ENCODE measurements at places on chromosomes 16 and 17.

GRCh38 chr16:9039210-9039609 is 52.2 kb upstream of the HAPSTR1 start:
- DNase-seq: peak; percentile 28

DNA sequence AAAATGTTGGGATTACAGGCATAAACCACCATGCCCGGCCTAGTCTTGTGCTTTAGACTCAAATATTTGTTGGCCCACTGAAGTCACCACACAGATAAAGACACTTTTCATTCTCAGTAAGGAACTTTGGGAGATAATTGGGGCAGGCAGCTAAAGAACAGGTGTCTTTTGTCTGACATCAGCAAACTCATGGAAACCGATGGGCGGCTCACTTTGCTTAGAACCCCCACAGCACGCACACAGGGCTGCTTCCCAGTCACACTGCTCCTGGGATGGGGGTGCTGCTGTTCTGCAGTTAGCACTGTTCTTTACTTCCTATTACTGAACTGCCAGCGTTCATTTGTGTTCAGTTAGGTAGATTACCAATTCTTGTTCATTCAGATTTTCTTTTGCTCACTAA is 18.0 kb upstream of the BRCA1 start:
- DNase-seq: no peak

- DNase-seq: peak; percentile 55
Measured at GRCh38 chr16:50037662-50038220, 12.7 kb downstream of the CNEP1R1 start.

DNA sequence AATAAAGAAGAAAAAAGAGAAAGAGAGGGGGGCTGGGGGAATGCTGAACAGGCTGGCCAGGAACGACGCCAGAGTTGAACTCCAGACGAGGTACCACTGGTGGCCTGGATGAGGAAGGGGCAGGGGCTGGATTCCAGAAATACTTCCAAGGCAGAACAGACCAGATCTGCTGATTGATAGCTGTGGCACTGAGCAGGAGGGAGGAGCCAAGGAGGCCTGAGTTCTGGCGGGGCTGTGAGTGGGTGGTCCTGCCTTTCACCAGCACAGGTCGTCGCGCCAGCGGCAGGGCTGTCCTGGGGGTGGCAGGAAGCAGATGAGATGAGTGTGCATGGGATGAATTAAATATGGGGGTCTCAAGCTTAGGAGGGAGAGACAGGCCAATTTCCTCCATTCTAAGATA is 5.5 kb downstream of the CCDC42 start:
- no peak for DNase-seq

GRCh38 chr16:1193143-1193824 is 31.8 kb downstream of the TPSG1 start:
- DNase-seq: peak; percentile 57

GRCh38 chr17:67245073-67245693 is at the start of gene HELZ:
Gene HELZ (minus strand): TSS chr17:67245196. CDS start chr17:67218804, 26,392 bp downstream.
- peak; percentile 87 for DNase-seq

DNA sequence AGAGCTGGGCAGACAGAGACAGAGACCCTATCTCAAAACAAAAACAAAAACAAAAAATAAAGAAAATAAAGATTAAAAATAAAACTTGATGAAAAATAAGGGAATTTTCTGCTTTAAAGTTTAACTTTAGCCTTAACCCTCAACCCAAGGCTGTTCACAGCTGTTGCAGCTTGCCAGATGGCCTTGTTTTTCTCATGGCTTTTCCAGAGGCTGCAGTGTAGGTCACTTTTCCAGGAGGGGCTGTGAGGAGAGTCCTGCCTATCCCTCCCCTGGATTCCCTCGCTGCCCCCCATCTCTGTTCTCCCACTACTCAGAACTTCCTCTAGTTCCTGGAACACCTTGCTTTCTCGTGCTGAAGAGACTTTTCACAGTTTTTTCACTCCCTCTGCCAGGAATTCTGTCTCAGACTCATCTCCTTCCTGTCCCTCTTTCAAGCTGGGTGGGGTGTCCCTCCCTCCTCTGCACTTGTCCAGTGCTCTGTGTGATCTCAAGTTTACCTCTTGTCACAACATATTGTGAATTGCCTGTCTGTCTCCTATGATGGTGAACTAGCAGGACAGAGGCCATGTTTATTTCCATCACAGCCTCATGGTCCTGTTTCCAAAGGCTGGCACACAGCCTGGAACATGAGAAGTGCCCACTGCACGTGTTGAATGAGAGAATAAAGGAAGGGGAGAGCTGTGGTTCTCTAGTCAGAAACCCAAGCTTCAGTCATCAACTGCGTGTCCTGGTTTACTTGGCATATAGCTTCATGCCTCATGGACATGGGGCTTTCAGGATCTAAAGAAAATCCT is 69.9 kb upstream of the MSI2 start:
- no peak for DNase-seq

GRCh38 chr16:5328546-5328945 is 231.0 kb upstream of the EEF2KMT start:
- peak; percentile 4 for DNase-seq

GRCh38 chr17:9568957-9569588 is 6.5 kb downstream of the STX8 start:
- DNase-seq: no peak

- no peak for DNase-seq
Measured at GRCh38 chr16:2388875-2389433, 40.3 kb upstream of the CCNF start.

DNA sequence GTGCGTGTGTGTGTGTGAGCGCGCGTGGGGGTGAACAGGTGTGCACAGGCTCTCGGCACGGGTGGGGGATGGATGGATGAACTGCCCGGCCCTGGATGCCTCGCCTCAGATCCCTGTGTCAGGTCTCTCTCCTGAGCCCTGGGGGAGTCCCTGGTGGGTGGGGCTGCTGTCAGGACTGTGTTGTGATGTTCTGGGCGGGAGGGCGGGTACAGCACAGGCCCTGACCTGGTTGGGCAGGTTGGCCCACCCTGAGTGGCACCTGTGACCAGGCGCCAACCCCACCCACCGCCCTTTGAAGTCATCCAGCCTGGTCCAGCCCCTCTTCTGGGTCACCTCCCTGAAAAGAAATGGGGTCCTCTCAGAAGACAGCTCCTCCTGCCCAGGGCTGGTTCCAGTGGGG is 41.6 kb upstream of the TAC4 start:
- DNase-seq: no peak

GRCh38 chr17:47870056-47870455 is 19.1 kb upstream of the SP6 start:
- no peak for DNase-seq

- DNase-seq: no peak
Measured at GRCh38 chr17:57166803-57167202, 81.8 kb downstream of the AKAP1 start.

DNA sequence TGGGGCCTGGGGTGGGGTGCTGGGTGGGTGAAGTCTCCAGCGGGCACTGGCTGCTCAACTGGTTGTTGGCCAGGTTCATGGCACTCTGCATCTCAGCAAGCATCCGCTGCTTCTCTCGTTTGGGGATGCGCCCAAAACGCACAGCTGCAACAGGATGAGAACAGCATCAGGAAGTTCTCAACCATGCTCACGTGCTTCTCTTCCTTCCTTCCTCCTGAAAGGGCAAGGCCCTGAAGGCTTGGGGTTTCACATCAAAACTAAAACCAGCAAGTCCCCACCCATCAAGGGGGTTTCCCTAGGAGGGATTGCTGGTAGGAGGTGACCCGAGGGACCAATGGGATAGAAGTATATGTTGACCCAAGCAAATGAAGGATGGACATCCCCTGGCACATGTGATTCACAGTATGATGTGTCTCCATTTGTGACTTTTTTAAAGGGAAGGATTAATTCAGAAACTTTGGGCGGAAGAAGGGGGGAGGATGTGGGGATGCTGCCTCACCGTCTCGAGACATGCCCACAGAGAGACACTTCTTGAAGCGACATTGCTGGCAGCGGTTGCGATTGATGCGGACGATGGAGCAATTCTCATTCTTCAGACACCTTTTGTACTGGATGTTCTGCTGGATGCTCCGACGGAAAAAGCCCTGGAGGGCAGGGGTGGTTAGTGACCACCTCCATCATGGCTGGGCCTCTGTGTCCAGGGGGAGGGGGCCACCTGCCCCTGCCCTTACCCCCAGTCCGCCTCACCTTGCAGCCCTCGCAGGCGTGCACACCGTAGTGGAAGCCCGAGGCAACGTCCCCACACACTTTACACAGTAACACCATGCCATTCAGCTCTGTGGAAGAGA is 4.2 kb downstream of the NR1D1 start:
- no peak for DNase-seq

DNA sequence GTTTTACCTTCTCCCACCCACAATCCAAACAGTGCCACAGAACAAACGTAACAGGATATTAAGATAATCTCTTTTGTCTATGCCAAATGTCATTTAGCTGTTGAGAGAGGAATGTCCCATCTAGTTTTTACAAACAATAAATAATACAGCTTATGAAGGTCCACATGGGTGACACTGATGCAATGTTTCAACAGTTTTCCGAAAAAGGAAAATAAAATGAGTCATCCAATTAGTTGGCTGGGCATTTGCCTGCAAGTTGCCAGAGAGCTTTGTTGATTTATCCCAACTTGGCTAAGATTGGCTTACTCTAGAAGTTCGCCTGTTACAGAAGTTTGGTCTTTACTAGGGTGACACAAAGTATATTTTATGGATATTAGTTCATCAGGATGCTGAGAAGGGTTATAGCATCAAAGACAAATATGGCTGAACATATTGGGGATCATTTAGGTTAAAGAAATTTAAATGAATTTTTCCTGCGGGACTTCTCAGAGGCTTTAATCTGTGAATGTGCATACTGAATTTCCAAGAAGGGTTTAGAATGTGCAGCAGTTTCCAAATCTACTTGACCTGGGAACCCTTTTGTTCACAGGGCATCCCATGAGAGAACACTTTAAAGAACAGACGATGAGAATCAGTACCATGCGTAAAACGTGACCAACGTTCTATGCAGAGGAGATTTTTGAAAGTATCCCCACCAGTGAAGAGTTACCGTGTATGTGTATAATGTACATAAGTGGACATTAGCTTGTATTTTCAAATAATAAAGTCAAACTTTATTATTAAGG is 73.1 kb downstream of the CDH13 start:
- peak; percentile 59 for DNase-seq

DNA sequence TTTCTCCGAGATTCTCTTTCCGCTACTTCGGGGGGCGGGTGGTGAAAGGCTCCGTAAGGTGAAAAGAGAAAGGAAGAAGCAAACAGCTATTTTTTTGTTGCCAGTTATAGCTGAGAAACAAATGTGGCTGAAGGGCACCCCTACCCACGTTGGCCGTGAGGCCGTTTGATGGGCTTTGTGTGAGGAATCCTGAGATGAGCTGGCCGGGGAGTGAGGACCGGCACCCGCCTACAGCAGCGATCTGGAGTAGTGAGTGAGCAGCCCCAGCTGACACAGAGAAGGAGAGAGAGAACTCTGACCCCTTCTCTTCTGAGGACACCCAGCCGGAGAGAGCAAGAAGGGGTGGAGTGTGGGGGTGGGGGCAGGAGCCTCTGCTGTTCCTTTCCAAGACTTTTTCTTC is 5.6 kb downstream of the JPH3 start:
- DNase-seq: no peak

DNA sequence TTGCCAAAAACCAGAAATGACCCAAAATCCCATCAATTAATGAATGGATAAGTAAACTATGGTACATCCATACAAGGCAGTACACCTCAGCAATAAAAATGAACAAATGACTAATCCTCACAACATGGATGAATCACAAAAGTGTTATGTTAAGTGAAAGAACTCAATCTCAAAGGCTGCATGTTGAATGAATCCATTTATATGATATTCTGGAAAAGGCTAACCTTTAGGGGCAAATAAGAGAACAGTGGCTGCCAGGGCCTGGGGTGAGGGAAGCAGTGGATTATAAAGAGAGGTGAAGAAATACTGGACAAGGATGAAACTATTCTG is 46.1 kb upstream of the MSI2 start:
- DNase-seq: no peak

- DNase-seq: no peak
Measured at GRCh38 chr16:88982286-88983084, 5.5 kb upstream of the CBFA2T3 start.

DNA sequence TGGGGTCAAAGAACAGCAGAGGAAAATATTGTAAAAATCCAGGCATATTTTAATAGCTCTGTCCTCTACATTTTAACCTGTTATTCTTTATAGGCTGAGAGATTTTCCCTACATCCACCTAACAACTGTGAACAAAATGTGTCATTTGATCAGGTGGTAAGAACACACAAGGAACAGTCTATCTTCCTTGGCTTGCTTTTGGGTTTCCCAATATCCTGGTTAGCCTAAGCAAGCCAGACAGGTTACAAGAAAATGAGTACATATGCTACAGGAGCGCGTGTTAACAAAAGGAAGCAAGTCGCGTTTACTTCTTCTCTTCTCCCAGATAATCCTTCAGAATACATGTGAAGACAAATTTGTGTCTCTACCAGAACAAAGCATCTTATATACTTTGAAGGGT is 31.0 kb upstream of the PITPNM3 start:
- DNase-seq: no peak

GRCh38 chr16:73878611-73879010 is 418.0 kb upstream of the PSMD7 start:
- peak; percentile 65 for DNase-seq

DNA sequence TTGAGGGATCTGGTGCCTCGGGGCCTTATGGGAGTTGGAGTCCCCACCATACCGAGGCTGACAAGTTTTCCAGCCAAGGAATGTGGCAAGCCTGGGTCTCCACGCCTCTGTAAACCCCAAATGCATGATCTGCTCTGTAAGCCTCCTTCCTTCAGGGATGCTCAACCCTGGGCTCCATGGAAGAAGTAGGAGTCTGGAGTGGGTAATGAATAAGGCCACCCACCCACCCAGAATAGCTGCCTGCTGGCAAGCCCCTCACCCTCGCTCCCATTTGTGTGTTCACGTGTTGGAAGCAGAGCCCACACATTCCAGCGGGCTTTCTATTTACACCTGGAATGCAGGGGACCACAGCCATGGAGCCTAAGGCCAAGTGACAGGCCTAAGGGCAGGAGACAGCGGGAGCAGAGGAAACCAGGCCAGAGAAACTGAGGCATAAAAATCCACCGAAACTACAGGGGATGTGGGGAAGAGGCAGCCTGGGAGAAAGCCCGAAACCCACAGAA is 4.4 kb downstream of the DLG4 start:
- DNase-seq: no peak

GRCh38 chr17:81241648-81242420 is 2.7 kb downstream of the NDUFAF8 start:
- peak; percentile 69 for DNase-seq

- DNase-seq: peak; percentile 35
Measured at GRCh38 chr17:80212962-80213642, 7.0 kb downstream of the SGSH start.

DNA sequence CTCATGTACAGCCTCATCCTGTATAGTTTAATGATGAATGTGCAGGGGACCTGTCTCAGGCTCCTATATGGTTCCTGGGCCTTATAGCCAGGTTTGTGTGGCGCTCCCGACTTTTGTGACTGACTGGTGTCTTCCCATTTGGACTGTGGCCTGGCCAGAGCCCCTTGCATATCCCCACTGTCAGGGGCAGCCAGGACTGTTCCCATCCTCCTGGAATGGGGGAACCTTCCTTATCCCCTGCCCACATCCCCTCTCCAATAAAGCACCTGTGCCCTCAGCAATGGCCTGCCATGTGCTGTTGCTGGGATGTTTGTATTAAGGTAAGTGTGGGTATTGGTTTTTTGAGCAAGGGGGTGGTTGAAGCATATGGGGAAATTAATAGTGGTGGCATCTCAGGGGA is 2.6 kb downstream of the B3GNT9 start:
- no peak for DNase-seq

Measured in A673 (cell line).